ENCODE measurements at places on chromosomes 12 and 14.

GRCh38 chr14:32940711-32941667, 2.3 kb downstream of the NPAS3 start:
- no peak for DNase-seq

DNA sequence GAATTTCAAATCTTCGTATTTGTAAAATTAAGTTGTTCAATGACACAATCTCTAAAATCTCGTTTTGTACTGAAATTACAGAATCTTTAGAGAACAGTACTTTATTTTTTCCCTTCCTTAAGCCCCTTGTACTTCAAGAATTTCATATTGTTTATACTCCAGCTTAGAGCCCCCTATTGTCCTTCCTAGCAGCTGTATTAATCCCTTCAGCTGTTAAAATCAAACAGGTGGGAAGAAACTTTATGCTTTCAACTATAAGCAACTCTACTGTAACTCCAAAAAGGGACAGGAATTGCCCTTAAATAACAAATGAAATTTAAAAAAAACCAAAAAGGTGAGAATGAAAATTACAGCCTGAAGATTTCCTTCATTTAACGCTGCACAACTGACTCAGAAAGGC, 1.7 kb downstream of the NACA start:
- no peak for DNase-seq

DNA sequence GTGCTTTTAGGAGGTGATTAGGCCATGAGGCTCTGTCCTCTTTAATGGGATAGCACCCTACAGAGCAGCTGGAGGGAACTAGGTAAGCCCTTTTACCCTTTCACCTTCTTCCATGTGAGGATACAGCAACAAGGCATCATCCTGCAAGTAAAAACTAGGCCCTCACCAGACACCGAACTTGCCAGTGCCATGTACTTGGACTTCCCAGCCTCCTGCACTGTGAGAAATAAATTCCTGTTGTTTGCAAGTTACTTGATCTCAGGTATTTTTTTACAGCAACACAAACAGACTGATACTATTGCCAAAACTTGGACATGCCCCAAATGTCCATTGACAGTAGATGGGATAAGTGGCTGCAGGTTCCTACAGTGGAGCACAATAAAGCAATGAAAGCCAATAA, 85.8 kb upstream of the MAP1LC3B2 start:
- DNase-seq: no peak

GRCh38 chr14:49456589-49456988, 129.6 kb downstream of the RPS29 start:
- DNase-seq: no peak

DNA sequence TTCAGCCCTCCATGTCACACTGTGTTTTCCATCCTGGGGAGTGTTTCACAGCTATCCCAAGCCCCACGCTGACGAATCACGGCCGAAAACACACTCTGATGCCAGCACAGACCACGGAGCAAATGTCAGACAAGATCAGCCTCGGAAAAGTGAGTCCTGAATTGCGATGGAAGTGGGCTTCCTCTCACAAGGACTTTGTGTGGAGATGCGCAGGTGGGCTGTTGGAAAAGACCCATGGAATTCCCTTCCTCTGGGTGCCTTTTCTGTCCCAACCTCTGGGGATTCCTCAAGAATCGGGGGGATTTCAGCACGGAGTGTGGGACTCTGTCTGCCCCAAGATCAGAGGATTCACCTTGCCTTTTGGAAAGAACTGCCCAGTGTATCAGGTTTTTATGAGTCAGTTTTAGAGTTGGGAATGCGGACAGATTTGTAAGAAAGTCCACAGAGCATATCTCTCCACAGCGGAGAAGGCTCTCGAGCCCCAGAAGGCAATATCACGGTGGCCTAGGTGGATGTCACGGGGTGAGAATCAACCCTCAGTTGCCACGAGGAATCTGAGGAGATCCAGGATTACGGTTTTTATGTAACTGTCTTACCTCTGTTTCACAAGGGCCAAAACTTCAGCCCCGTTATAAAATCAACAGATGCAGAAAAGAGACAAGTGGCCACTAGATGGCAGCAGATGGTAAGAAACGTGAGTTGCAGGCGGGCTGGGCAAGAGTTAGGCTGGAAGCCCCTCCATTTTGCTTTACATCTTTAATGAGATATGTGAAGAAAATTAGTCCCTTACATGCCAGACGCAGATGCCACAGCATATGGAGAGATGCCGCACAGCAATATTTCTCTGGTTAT, 201.9 kb downstream of the DAD1 start:
- DNase-seq: no peak

DNA sequence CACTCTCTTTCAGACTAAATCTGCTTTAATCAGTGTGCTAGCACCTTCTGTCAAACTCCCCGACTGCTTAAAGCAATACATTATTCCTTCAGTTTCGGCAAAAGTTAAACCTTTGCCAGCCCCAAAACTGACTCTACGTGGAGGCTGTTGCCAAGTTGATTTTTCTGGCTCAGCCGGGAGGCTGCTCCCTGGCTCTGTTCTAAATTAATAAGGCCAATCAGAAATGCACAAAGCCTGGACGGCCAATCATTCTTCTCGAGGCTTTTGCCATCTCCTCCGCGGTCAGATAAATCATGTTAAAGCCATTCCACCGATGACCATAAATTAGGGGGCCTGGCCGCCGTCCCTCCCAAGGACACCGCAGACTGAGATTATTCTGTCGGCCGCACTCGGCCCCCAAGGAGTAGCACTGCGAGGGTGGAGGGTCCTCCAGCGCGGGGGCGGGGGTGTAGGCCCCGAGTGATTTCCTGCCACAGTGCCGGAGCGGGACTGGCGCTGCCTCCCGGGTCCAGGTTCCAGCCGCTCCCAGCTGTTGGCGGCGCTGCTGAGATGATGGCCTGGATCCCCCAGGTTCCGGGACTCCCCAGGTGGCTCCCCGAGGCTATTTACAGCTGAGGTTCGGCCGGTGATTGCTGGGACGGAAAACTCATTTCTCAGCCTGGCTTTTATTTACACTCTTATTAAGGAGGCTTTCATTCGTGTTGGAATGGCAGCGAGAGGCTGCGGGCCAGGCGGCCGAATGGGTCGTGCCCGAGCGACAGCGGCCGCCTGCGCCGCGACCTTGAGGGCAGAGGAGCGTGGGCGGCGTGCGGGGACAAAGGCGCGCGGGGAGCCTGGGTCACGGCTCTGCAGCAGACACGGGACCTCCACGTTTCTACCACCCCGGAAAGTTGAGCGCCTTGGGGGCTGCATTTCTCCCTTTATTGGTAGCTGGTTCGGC, 165.1 kb downstream of the MON2 start:
- no peak for DNase-seq

DNA sequence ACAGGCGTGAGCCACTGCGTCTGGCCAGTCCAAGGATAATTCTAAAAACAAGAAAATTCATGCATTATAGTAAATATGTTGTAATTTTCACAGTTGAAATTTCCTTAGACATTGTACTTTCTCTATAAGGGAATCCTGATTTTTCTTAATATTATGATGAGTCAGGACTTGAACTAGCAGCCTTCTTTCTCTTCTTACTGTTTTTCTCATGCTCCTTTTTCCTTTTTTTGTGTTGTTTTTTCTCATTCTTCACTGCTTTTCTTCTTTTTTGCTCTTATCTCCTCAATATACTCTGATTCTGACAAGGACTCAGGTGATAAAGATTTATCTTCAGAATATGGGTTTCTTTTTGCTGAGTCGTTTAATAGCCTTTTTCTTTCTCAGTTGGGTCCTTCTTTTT, 117.7 kb downstream of the LMNTD1 start:
- no peak for DNase-seq

- no peak for DNase-seq
Measured at GRCh38 chr12:96452261-96452922, 37.0 kb upstream of the CFAP54 start.

GRCh38 chr14:44271006-44271405, 236.1 kb downstream of the FSCB start:
- no peak for DNase-seq

- no peak for DNase-seq
Measured at GRCh38 chr14:48747561-48748089, 838.6 kb downstream of the RPS29 start.

DNA sequence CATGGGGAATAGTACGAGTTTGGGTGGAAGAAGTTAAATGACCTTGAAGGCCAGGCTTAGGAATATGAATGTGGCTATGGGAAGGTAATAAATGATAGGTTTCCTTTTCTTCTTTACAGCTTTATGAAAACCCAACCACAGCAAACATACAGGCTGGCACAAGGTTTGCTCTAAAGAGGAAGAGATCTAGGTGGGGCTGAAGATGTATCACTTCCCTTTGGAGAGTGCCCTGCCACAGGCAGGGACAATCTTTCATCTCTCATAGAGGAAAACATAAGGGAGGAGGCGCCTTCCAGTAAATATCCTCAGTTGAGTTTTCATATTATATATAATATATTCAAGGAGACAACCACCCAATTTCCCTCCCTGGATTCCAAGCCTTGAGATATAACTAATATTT, 72.9 kb upstream of the FRMD6 start:
- no peak for DNase-seq

DNA sequence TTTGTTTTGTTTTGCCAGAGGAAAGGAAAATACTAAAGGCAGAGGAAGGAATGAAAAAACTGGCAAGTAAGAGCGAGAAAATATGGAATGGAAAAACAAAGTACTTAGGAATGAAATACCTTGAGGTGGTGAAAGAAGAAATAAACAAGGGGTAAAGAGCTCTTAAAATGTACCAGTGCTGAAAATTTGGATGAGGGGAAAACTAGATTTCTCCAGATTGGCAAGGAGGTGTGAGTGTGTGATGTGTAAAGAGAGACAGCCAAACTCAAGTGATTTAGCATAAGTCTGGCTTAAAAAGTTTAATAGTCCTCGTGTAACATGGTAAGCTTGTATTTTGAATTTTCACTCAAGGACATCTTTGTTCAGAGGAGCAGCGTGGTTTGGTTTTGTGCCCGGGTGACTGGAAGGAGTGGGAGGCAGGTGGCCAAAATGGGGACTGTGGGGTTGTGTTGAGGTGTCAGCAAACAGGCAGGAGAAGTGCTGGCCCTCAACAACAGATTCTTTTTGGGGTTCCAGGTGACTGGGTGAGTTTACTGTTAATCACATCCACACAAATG, 102.7 kb downstream of the DACT1 start:
- DNase-seq: no peak

- no peak for DNase-seq
Measured at GRCh38 chr12:15932971-15933370, 21.8 kb downstream of the DERA start.

DNA sequence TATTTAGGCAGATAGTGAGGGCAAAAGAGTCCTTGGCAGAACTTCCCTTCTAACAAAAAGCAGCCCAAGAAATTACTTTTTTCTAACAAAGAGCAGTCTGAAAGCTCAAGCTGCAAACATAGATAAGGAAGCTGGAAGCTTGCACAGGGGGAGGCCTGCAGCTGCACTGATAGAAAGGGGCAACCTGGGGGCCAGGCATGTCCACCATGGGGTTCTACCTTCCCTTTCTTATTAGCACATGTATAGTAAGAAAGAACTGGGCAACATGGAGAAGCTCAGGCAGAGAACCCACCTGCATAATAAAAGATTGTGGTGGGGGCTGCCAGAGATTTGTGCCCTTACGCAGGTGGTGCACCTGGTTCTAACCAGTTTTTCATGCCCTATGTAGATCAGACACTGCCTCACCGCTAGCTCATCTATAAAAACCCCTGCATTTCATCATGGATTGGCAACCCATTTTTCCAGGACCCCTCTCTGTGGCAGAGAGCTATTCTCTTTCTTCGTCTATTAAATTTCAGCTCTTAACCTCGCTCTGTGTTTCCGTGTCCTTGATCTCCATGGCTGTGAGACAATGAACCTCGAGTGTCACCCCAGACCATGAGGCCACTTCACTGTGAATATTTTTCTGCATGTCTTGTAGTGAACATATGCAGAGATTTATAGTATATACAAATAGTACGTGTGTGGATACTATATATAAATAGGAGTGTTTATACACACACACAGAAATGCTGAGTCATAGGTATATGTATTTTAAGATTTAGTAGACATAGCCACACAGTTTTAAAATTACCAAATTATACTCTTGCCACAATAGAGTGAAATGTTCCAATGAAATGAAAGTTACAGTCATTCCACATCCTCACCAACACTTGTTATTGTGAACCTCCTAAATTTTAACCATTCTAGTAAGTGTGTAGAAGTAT, 53.0 kb downstream of the PEX5 start:
- no peak for DNase-seq

GRCh38 chr14:65141523-65141922, 39.2 kb upstream of the MAX start:
- no peak for DNase-seq

GRCh38 chr12:31966558-31967205, 7.5 kb downstream of the RESF1 start:
- DNase-seq: no peak

DNA sequence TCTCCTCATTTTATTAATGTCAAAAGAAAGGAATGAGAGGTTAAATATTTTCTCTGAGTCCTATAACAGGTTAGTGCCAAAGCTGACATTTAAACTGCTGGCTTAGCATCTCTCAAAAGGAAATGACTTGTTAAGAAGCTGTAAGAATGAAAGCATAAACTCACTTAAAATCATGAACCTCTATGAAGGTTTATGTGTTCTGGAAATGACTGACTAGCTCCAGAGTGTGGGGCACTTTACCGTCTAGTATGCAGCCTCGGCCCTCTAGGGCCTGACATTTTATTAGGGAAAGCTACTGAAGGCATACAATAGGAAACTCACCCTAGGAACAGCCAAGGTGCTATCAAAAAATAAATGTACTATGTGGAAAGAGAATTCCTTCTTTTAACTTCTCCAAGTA, 35.1 kb downstream of the SPX start:
- no peak for DNase-seq

GRCh38 chr14:96452684-96453083, 49.5 kb upstream of the PAPOLA start:
- no peak for DNase-seq

DNA sequence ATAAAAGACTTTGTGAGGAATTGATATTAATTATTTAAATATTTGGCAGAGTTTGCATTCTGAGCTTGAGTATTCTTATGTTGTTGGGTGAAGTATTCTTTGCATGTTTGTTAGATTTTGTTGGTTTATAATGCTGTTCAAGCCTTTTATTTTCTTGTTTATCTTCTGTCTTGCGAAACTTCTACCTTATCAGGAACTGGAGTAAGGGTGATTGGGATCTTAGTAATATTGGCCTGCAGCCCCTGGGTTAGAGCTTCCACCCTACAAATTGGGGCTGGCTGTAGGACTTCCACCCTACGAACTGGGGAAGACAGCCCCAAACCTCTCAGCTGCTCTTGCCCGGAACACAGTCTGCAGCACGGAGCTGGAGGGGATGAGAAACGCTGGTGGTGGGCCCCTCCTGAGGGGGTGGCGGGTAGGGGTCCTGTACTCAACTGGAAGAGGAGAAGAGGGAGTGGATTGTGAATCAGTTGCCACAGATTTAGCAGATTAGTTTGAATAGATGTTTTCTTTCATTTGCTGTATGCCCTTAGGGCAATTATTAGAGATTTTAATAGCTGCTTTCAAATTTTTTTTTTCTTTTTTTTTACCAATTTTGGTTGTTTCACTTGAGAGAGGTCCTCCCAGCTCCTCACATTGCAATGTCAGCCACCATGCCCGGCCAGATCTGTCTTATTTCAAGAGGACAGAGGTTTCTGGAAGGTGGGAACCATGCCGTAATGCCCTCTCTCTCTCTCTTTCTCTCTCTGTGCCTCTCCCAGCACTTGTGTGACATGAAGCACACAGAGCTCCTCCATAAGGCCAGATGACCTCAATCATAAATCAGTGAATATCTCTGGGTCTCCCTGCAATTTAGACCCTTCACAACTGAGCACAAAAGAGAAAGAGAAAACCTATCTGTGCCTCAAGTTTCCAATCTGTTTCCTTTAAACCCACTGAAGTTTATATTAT, 123.4 kb downstream of the DICER1 start:
- DNase-seq: no peak

GRCh38 chr14:100746326-100746725, 19.6 kb downstream of the DLK1 start:
- DNase-seq: no peak

Measured in stimulated activated CD4-positive, alpha-beta T cell treated with anti-CD3 and anti-CD28 coated beads, Interleukin-1b, Interleukin-23, amount 100 ng/mL, for 48 hours (primary cell).